ENCODE measurements at places on chromosomes 1 and 21. TPM values are rescaled to one million over a fixed set of nuclear protein-coding genes. Genes with fewer than 3 reads are reported as not detected.

GRCh38 chr1:158155673-158156072 is 25.0 kb upstream of the CD1D start:
- no peak for DNase-seq

DNA sequence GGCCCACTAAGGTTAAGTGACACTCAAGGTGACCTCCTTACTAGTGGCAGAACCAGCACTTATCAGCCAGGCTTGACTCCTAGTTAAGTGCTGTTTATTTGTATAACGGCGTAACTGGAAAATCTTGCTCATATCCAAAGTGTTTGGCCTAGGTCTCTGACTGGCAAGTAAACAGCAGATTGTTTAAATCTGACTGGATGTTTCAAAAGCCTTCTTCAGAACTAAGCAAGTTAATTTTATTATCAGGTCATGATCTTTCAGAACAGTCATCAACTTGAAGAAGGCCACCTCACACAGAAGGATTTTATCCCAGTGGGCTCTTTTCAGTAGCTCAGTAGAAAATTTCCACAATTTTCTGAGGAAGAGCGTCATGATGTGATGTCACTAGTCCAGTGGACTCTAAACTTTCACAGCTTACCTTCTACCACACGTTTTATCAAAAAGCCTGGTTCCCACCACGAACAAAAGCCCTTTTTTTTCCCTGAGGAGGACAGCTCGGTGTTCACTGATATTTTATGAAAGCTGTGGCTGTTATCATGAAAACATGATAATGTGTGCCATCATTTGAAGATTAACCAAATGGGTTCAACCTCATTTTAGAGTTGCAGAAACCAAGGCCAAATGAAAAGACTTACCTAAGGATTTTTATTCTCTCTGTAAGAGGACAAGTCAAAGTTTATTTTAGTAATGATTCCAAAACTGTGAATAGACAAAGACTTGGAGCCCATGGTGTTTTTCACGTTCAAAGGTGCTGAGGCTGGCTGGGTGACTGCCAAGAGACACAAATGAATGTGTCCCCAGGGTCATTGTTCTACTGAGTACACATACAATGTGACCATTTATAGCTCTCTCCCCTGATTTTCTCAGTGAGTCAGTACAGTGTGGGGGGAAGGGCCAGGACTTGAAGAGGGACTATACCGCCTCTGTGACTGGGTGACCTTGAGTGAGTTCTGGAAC is 9.1 kb downstream of the SGIP1 start:
- peak; percentile 93 for DNase-seq

- DNase-seq: no peak
Measured at GRCh38 chr1:3351449-3352298, 102.8 kb upstream of the ARHGEF16 start.

- no peak for DNase-seq
Measured at GRCh38 chr1:39940253-39940652, 14.7 kb upstream of the MFSD2A start.

- no peak for DNase-seq
Measured at GRCh38 chr1:27428316-27429028, 36.0 kb downstream of the GPR3 start.

DNA sequence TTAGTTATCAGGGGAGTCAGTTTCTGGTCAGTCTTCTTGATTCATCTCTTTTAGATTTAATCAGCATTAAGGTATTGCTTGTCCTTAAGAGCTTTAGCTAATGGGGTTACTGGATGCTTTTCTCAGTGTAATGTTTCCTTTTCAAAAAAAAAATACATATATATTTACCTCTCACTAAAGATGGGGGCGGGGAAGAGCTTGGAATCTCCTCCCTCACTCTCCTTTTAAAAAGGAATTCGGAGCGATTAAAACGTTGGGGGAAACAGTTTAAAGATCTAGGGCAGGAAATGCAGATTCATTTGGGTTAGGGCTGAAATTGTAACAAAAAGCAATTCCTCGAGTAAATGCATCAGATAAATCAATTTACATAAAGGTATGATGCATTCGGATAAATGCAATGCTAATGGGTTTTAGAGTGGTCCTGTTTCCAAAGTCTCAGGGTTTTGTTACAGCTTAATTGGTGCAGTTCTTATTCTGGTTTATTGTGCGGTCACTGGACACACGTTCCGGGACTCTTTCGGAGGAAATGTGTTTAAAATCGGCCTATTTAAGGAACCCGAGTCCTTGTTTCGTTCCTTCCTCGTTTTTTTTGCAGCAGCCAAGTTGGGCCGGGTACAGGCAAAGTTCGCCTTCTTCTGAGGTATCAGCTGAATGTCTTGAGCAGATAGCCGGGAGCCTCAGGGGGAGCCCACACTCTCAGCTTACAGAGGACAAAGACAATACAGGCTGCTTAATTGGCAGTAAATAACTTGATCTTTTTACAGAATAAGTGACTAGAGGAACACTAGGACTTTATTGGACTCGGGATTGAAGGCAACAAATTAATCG is 1.6 kb downstream of the LMO4 start:
- DNase-seq: no peak

DNA sequence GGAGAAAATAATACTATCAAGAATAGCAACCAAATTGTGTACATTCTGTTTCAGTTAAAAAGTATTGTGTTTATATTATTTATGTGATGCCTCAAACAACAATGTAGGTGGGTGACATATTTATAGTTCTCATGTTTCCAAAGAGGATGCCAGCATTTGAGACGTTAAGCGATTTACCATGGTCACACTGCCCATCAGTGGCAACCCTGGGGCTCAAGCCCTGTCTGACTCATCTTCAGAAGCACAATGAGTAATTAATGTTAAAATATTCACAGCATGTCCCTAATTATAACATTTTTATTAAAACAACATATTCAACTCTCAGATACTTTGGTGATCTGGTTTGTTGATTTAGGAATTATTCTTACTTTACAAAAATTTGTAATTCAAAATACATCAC is 409.4 kb downstream of the BRINP3 start:
- DNase-seq: no peak

DNA sequence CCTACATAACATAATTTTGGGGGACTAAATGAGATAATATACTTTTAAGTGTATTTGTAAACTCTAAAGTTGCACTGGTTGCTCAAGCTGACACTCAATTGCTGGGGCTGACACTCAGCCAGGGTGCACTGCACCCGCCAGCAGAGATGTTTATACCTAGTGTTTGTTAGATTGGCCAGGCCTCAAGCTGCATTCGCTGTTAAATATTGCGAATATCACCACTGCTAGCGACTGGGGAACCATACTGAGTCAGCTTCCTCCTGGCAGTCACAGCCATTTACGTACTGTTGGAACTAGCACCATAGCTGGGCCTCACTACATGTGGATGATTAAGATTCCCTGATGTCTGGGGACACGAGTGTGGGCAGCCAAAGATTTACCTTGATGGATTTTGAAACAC is 12.7 kb upstream of the RWDD3 start:
- DNase-seq: no peak

DNA sequence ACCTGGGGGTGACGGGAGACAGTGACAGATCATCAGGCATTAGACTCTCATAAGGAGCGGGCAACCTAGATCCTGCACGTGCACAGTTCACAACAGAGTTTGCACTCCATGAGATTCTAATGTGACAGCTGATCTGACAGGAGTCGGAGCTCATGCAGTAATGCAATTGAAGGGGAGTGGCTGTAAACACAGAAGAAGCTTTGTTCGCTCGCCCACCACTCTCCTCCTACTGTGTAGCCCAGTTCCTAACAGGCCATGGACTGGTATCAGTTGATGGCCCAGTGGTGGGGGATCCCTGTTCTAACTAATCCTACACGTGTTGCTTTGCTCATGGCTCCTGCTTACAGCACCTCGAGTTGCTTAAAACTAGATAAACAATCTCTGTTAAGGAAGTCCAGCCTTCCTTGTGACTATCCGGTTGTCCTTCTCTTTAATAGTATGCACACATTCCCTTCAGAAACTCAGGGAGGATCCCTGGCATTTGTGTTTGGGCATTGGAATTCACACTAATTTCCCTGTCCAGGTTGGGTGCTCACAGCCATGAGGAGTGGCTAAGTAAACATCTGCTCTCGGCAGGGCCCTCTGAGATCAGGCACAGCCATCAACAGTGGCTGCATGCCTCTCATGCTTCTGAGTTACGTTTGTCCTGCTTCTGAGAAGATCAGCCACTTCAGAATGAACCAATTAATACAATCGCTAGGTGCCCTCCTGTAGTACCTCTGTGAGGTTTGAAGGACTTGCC is 21.1 kb upstream of the F3 start:
- DNase-seq: no peak

DNA sequence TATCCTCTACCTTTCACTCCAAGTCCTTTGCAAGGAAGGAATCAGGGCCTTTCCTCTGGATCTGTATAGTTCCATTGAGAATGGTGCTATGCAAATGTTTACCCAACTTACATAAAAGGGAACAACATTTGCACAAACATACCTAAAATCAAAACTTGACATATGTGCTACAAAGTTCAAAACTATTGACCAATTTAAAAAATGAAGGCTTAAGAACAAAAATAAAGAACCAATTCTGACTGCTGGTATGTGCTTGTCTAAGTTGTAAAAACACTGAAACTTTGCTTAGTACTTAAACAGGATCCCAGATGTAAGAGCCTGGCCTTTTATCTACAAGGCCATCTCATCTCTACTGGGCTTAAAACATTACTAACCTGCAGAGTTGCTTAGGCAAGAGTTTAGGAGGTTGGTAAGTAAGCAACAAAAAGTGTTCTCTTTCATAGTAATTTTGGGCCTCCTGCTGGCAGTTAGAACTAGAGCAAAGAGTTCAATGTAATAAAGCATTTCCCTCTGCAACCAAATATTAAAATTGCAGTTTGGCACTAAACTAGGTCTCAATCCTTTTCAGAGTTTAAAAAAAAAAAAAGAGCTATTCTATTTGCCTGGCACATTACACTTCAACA is 2.0 kb downstream of the SCMH1 start:
- no peak for DNase-seq

DNA sequence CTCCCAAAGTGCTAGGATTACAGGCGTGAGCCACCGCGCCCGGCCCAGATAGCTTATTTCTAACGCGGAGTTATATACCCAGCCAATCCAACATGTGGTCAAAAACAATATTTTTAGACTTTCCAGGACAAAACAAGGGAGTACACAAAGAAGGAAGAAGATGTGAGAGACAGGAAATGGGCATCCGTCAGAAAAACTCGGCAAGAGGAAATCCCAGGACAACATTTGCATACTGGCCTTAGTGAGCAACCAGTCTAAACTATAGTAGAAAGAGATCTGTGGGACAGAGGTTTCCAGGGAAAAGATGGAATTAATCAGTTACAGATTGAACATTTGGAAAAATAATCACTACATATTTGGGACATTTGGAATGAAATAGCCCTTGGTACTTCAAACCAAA is 11.4 kb downstream of the ARMH1 start:
- no peak for DNase-seq

DNA sequence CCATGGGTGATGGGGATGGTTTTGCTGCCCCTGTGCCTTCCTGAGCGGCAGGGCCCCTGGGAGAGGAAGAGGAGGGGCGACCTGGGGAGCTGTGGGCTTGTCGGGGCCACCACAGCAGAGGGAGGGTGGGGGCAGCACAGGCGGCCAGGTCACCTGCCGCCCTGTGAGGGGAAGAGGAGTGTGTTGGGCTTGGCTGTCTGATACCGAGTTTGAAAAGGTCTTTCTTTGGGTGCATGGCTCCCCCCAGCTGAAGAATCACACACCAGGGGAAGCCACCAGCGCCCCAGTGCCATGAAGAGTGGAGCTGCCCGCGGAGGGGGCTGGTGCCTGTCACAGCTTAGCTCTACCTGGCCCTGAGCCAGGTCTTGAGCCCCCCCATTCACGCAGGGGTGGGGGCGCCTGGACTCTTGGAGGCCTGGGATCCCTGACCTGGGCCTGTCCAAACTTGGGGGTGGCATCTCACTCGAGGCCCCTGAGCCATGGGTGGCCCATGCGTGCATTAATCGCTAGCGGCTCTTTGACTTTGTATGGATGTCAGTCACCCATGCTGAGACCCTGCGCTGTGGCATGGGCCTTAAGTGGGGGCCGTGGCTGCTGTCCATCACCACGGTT is 26.4 kb downstream of the CSTB start:
- no peak for DNase-seq

DNA sequence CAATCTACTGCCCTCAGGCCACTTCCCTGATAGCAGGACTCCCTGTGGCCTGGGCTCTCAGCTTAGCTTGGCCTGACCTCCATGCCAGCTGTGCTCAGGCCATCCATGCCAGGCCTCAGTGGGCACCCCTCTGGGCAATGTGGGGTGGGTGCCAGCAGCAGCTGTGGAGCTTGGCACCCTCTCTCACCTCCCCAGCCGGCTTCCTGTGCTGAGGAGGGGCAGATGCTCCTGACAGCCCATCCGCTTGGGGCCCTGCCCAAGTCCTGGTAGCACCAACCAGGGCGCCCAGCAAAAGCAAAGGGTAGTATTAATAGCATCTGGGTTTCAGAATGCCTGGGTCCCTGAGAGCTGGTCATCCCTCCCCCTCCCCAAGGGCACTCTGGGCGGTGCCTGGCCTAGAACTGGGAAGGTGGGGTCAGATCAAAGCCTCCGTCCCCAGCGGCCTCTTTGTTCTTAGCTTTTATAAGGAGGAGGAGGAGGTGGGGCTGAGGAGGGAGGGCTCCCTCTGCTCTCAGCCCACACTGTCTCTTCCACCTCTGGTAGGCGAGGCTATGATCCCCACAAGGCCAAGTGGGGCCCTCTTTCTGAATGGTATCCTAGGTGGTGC is 6.1 kb downstream of the EFNA4 start:
- no peak for DNase-seq

DNA sequence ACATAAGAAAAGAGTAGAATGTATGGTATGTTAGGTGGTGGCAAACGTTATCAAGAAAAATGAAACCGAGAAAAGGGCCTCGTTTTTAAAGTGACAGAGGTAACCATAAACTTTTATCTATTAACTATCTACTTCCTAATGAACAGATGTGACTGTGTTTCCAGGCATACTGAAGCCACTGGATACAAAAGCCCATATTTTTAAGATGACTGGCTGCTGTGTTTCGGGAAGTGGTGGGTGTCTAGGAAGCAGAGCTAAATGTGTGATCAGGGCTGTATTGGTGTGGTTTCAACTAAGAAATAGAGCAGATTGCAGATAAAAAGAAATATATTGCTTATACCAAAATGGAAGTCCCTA is 71.8 kb downstream of the CHRM3 start:
- DNase-seq: no peak

DNA sequence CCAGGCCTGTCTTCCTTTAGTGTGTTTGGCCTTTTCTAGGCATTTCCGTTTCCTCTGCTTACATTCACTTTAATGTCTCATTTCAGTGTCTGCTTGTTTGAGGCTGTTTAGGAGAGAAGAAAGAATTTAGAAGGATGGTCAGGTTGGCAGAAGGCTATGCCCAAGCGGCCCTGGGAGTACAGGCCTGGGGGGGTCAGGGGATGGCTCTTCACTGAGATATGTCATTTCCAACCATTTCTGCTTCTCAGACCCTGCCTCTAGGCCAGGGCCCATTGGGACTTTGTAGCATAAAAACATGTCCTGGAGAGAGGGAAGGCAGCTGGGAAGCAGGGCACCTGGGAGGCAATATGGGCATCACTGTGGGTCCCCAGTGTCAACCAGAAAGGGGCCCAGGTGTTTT is 86.0 kb downstream of the DDX20 start:
- DNase-seq: no peak

Gene PDE4B
- 0.26 TPM for total RNA-seq

Gene SPATA45
- not detected for total RNA-seq

Gene SEC16B
- total RNA-seq: 0.39 TPM

Gene GFI1
- 0.49 TPM for total RNA-seq

Gene SPRR2F
- total RNA-seq: not detected

Data from Panc1 (cell line).